Vagina (tissue), 2 donors: ENCODE measurements at places on chromosomes 3 and 15.

GRCh38 chr3:188706176-188706575 lies 465.6 kb upstream of the TPRG1 start:
- no peak overlapping the region for H3K27ac ChIP-seq
- no peak for DNase-seq
- H3K4me3 ChIP-seq: no peak overlapping the region
- no peaks in the 10 kb centered on the region for H3K27me3 ChIP-seq

- H3K4me3 ChIP-seq: no peak overlapping the region
- H3K27ac ChIP-seq: no peak overlapping the region
- H3K27me3 ChIP-seq: no peaks in the 10 kb centered on the region
- H3K36me3 ChIP-seq: no peaks in the 10 kb centered on the region
- no peaks in the 10 kb centered on the region for H3K4me1 ChIP-seq
Observed at GRCh38 chr3:65230261-65231139, 542.7 kb upstream of the ADAMTS9 start.

- H3K4me1 ChIP-seq: no peaks in the 10 kb centered on the region
- no peaks in the 10 kb centered on the region for H3K27me3 ChIP-seq
- no peak overlapping the region for H3K27ac ChIP-seq
- H3K4me3 ChIP-seq: no peak overlapping the region
- H3K36me3 ChIP-seq: no peaks in the 10 kb centered on the region
Observed at GRCh38 chr15:77739591-77740378, 107.1 kb upstream of the LINGO1 start.

DNA sequence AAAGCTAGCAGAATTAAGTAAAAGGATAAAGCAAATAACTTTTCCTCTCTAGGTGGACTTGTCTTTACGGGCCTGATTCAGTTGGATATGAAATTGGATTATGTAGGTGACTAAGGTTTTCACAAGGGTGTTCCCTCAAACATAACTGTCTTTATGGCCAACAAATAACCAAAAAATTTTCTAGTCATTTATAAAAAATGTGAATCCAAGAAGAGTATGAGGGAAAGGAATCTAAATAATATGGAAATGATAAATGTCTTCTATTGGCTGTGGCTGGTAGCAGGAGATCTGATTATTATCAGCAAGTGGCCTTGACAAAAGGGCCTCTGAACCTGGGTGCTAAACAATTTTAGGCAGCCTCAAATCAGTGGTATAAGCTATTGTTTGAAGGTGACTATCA lies 594.0 kb upstream of the UBE2E2 start:
- no peak overlapping the region for H3K27ac ChIP-seq
- no peaks in the 10 kb centered on the region for H3K36me3 ChIP-seq
- no peaks in the 10 kb centered on the region for H3K27me3 ChIP-seq
- DNase-seq: no peak
- H3K4me3 ChIP-seq: no peak overlapping the region

GRCh38 chr3:53085476-53085875 lies 39.6 kb upstream of the SFMBT1 start:
- no peak overlapping the region for H3K4me3 ChIP-seq
- H3K27me3 ChIP-seq: no peaks in the 10 kb centered on the region
- DNase-seq: no peak
- no peaks in the 10 kb centered on the region for H3K36me3 ChIP-seq

DNA sequence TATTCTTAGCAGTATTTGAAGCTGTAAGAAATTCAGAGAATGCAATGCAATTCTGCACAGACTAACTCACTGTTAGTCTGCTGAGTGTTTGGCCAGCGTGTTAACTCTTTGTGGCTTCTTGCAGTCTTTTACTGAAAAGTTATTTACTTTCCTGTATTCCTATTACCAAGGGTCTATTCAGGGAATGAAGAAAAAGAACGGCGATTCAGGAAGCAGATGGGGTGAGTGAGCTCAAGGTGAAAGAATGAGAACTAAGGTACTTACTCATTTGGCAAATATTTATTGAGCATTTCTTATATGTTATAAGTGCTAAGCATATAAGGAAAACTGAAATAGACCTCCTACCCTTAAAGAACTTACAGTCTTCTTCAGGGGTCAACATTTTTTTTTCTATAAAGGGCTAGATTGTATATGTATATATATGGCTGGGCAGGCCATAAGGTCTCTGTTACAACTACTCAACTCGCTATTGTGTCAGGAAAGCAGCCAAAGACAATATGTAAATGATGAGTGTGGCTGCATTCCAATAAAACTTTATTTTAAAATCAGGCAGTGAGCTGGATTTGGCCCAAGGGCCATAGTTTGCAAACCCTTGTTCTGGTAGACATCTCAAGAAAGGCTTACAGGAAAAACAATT lies 271.9 kb upstream of the GADL1 start:
- no peaks in the 10 kb centered on the region for H3K27me3 ChIP-seq
- H3K27ac ChIP-seq: no peak overlapping the region
- DNase-seq: no peak
- no peaks in the 10 kb centered on the region for H3K36me3 ChIP-seq

DNA sequence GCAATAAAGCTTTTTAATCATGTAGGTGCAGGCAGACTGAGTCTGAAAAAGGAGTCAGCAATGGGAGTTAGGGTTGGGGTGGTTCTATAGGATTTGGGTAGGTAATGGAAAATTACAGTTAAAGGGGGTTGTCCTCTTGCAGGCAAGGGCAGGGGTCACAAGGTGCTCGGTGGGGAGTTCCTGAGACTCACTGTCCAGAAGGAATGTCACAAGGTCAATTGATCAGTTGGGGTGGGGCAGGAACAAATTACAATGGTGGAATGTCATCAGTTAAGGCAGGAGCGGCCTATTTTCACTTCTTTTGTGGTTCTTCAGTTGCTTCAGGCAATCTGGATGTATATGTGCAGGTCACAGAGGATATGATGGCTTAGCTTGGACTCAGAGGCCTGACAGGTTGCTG lies 13.9 kb downstream of the CCR5AS start:
- no peak overlapping the region for H3K27ac ChIP-seq
- H3K4me3 ChIP-seq: no peak overlapping the region
- no peaks in the 10 kb centered on the region for H3K27me3 ChIP-seq
- no peaks in the 10 kb centered on the region for H3K36me3 ChIP-seq

DNA sequence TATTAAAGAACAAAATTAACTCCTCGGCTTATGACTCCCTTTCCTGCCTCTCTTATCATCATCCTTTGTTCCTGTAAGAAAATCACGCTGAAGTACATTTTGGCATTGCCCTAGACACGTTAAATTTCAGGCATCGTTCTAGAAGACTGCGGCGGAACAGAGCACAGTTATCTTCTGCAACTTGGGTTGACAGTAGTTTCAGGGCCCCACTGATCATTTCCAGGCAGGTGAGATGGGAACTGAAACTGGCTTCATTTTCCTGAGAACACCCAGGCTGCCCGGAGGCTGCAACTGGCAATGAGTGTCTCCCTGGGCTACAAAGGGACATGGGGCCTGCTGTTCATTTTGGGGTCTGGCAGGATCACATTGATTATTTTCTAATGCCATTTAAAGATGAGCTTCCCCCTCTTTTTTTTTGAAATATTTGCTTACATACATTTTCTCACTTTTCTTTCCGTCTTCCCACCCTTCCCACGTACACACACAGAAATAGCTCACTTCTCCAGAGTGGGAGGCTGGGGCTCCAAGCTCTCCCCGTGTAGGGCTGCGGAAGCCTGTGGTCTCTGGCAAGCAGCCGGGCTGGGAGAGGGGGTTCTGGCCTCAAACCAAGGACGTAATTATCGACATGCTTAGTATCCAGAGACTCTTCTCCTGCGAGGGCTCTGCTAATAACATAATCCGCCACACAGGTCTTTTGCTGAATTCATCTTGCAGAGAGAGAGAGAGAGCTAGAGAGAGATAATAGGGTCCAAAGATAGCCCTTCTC lies 267.4 kb downstream of the ABHD5 start:
- no peaks in the 10 kb centered on the region for H3K4me1 ChIP-seq
- H3K4me3 ChIP-seq: no peak overlapping the region
- no peaks in the 10 kb centered on the region for H3K27me3 ChIP-seq
- no peaks in the 10 kb centered on the region for H3K36me3 ChIP-seq
- DNase-seq: no peak

DNA sequence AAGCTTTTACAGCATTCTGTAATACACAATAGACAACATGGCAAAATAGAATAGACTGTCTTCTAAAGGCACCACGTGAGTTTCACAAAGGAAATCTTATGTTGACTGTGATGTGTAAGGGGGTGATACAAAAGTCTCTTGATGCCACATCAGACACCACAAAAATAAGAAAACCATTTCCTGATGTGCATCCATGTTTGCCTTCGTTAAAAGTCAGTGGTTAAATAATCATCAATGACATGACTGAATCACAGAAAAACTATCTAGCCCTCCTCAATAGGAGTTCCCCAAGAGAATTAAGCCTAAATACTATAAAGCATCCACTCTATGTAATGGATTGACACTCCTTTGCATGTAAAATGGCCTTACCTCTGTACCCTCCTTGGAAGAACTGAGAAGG lies 198.6 kb upstream of the SLC2A2 start:
- no peak overlapping the region for H3K4me3 ChIP-seq
- H3K27me3 ChIP-seq: no peaks in the 10 kb centered on the region
- no peaks in the 10 kb centered on the region for H3K4me1 ChIP-seq

DNA sequence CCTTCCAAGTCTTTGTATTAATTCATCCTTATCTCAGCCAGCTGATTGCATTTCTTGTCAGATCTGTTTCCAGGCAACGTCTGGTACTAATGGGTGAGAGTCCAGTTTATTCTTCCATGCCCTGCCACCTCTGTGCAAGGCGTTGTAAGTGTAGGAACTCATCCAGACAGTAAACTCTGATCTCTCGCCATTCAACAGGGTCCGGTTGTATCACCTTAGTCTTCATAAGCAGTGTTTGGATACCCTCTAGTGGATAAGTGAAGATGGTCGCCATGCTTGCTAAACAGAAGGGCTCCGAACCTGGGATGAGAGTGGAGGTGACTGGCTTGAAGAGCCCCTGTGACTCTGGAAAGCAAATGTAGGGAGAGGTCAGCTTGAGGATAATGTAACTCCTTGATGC lies 51.6 kb upstream of the CMTM7 start:
- DNase-seq: no peak
- no peak overlapping the region for H3K27ac ChIP-seq
- no peaks in the 10 kb centered on the region for H3K4me1 ChIP-seq
- H3K27me3 ChIP-seq: no peaks in the 10 kb centered on the region

GRCh38 chr3:143222505-143222904 lies 102.9 kb downstream of the CHST2 start:
- H3K27me3 ChIP-seq: no peaks in the 10 kb centered on the region
- H3K4me1 ChIP-seq: no peaks in the 10 kb centered on the region
- DNase-seq: no peak
- H3K36me3 ChIP-seq: no peaks in the 10 kb centered on the region

DNA sequence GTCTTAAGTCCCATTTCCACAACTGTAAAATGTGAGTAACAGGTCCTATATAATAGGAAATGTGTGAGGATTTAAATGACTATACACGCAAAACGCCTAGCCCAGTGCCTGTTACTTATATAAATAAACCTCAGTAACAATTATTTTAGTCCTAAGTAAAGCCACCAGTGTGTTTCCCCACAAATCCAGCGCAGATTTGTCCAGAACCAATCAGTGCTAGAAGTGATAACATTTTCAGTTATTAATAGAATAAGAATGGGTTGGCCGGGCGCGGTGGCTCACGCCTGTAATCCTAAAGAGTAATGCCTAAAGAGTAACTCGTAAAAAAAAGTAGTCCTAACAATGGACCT lies 561 bp downstream of the RPAP1 start:
- peak overlapping the region; percentile 69 for H3K27ac ChIP-seq
- peak overlapping the region; percentile 80 for H3K4me3 ChIP-seq
- no peaks in the 10 kb centered on the region for H3K27me3 ChIP-seq
- peaks cover 14% of the 10 kb centered on the region for H3K4me1 ChIP-seq
- no peak for DNase-seq

DNA sequence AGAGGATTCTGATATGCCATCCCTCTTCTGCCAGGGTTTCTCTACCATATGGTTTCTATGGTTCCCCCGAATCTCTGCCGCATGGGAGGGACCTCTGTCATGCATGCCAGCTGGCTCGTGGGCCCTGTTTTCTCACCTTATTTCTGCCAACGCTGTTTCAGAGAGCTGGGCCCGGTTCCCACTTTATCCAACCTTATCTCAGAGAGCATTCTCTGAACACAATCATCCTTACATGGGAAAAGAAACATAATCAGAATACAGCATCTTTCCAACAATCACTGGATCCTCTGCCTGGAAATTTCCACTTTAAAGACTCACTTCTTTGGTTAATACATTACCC lies 234.5 kb upstream of the ZBTB20 start:
- H3K4me3 ChIP-seq: no peak overlapping the region
- no peaks in the 10 kb centered on the region for H3K27me3 ChIP-seq
- no peak for DNase-seq
- H3K36me3 ChIP-seq: no peaks in the 10 kb centered on the region
- H3K4me1 ChIP-seq: no peaks in the 10 kb centered on the region
- no peak overlapping the region for H3K27ac ChIP-seq

DNA sequence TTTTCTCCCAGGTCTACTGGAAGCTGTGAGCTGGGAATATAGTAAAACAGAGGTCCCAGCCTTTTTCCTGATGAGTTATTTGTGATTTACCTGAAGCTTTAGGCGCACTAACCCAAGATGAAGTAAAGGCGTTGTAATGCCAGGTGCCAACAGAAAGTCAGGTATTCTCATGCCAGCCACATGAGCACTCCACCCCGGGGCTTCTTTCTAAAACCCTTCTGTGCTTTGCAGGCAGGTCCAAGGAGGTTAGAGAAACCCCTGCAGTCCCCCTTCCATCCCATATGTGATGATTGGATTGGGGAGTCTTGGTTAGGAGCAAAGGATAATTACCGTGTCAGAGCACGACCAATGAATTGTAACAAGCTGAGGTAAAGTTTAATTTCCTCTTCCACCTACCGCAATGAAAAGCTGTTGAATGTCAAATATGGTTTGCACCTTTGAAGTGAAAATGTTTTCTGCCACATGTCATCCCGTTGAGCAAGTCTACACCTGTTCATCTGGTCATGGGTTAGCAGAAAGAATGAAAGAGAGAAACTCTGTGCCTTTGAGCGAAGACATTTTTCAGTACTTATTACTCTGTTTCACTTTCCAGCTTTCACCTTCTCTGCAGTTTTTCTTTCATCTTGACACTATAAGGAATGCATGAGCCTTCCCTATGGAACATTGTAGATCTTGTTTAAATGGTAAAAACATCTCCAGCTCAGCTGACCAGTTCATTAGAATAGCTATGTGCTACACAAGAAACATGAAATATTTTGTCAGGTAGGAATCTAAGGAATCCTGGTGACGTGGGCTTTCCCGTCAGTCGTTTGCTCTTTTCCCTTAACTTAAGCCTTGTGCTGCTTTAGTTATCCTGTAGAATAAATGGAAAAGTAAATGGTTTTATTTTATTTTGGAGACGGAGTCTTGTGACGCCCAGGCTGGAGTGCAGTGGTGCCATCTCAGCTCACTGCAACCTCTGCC lies 204.6 kb upstream of the IL12A start:
- no peaks in the 10 kb centered on the region for H3K36me3 ChIP-seq
- DNase-seq: peak; percentile 5
- no peaks in the 10 kb centered on the region for H3K27me3 ChIP-seq
- no peak overlapping the region for H3K27ac ChIP-seq

- DNase-seq: no peak
- H3K27me3 ChIP-seq: no peaks in the 10 kb centered on the region
- no peak overlapping the region for H3K4me3 ChIP-seq
- H3K36me3 ChIP-seq: no peaks in the 10 kb centered on the region
- H3K27ac ChIP-seq: no peak overlapping the region
- no peaks in the 10 kb centered on the region for H3K4me1 ChIP-seq
Observed at GRCh38 chr3:182268711-182269110, 524.6 kb upstream of the ATP11B start.

- H3K36me3 ChIP-seq: no peaks in the 10 kb centered on the region
- H3K27me3 ChIP-seq: no peaks in the 10 kb centered on the region
- no peak overlapping the region for H3K4me3 ChIP-seq
Observed at GRCh38 chr3:170476291-170476690, 57.6 kb downstream of the CLDN11 start.
